ENCODE measurements at places on chromosomes 3 and 15.

- DNase-seq: no peak
Measured at GRCh38 chr3:172262991-172263608, 185.2 kb downstream of the GHSR start.

- no peak for DNase-seq
Measured at GRCh38 chr3:55858302-55858701, 371.2 kb upstream of the WNT5A start.

DNA sequence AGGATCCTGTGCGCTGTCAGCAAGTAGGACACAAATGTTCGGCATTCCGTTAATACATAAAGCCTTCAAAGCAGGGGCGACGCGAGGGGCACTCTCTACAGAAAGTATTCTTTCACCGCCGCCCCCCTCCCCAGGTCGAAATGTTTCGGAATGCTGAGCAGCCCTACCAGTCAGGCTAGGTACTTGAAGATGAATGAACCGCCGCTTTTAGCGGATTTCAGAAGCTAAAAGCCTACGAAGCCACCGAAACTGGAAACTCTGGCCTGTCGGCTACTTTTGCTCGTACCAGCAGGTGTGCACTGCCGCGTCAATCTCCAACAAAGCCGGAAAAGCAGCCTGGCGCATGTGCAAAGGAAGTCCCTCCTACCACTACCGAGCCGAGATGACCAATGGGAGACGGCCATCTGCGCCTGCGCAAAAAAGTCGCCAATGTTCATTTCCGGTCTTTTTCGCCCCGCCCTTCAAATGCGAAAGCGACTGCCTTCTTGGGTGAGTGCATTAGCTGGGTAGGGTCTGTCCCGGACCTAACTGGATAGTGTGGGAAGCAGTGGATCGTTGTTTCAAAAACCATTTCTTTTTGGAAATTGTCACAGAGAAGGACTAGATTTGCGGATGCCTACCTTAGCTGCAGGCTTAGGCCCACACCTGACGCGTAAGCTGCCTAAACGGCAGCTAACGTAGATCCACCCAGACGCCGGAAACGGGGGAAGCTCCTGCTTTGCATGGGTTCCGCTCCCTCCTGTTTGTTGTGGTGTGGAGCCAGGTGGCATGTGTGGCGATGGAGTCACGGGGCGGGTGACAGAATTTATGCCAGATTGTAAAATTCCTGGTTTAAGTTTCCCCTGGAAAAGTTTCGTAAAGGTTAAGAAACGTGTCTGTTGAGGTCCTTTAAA lies at the start of gene WDR5B:
TSS of gene WDR5B (minus strand) at position 301 of the 893 bp plus-strand sequence. CDS start 534 bp downstream, outside the sequence.
- DNase-seq: peak; percentile 99

DNA sequence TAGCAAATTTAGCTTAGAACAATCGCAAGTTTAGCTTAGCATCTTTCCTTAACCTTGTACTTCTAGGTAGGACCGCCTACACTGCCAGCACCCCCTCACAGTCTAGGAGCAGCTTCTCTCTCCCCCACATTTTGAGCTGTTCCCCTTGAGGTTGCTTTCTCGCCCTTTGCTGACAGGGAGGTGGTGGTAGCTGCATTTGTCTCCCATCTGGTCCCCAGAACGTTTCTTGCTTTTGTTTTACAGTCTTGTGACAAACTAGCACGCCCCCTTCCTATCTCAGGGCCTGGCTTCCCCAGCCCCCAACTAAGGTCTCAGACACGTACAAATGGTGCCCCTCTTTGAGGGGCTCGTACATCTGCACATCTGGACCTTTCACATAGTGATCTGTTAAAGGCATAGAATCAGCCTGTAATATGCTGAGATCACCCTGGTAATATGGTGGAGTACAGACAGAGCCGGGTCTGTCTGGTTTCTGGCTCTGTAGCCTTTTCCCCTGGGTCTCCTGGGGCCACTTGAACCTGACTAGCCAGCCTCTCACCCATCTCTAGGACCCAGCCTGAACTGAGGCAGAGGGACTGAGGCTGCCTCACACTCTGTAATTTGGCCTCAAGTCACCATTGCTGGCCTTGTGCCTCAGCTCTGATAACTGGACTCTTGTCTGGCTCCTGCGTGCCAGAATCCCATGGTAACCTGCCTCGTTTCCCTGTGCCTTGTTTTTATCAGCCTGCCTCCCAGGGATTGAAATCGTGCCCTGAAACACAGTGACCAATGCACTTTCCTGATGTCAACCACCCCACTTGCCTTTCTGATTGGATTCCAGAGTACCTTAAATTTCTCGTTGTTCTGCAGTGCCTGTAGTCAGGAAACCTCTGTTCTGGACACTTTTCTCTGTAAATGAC lies 27.7 kb downstream of the CRTC3 start:
- no peak for DNase-seq

DNA sequence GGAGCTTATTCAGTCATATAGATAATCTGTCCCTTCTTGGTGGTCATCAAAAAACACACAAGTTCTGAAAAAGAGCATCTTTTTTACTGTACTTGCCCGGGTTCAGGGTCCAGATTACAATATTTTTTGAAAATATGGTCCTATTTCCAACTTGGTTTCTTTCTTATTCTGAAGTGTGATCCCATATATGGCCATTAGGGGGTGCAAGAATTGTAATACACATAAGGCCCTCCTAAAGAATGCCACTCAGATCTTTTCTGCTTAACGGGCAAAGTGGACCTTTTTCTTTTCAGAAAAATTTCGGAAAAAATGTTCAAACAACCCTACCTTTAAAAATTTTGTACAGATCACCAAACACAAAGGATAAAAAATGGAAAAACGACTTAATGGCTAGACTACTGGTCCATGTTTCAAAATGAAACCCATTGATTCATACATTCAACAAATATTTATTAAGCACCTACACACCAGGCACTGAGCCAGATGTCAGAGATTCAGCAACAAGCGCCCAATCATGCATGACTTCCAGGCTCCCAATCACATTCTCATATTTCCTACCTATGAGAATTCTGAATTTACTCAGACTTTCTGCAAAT lies 102.0 kb upstream of the MYRIP start:
- DNase-seq: no peak

DNA sequence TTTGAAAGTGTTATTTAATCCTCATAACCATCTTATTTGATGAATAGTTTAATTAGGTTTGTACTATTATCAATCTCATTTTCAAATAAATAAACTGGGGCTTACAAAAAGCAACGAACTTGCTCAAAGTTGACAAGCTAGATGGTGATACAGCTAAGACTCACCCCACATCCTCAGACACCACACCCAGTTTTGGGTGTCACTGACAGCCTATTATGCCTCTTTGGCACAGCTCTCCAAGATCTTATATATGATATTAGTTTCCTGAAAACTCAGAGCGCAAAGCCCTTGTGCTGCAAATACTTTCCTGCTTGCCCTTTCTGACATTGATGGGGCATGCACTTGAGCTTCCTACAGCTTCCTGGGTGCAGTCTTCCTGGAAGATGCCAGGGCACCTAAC lies 223.4 kb upstream of the GADL1 start:
- no peak for DNase-seq

GRCh38 chr3:55704521-55704920 lies 217.4 kb upstream of the WNT5A start:
- no peak for DNase-seq

GRCh38 chr3:46948830-46949671 lies 27.5 kb downstream of the CCDC12 start:
- no peak for DNase-seq

GRCh38 chr3:48548126-48548525 lies 8.5 kb downstream of the PFKFB4 start:
- DNase-seq: no peak

- no peak for DNase-seq
Measured at GRCh38 chr15:72970933-72971760, 81.1 kb upstream of the NEO1 start.

GRCh38 chr3:73591286-73591800 lies 33.4 kb downstream of the PDZRN3 start:
- DNase-seq: no peak

- DNase-seq: no peak
Measured at GRCh38 chr15:101534376-101534970, 45.0 kb upstream of the PCSK6 start.

GRCh38 chr3:129398803-129399144 lies 29.7 kb downstream of the EFCAB12 start:
- peak; percentile 66 for DNase-seq

- no peak for DNase-seq
Measured at GRCh38 chr3:172471903-172472302, 23.6 kb upstream of the GHSR start.

- DNase-seq: no peak
Measured at GRCh38 chr3:156379327-156379726, 175.6 kb downstream of the SSR3 start.

- no peak for DNase-seq
Measured at GRCh38 chr3:45595364-45596195, 1.0 kb downstream of the LIMD1 start.

GRCh38 chr15:62757535-62757934 lies 285.0 kb upstream of the TPM1 start:
- no peak for DNase-seq

DNA sequence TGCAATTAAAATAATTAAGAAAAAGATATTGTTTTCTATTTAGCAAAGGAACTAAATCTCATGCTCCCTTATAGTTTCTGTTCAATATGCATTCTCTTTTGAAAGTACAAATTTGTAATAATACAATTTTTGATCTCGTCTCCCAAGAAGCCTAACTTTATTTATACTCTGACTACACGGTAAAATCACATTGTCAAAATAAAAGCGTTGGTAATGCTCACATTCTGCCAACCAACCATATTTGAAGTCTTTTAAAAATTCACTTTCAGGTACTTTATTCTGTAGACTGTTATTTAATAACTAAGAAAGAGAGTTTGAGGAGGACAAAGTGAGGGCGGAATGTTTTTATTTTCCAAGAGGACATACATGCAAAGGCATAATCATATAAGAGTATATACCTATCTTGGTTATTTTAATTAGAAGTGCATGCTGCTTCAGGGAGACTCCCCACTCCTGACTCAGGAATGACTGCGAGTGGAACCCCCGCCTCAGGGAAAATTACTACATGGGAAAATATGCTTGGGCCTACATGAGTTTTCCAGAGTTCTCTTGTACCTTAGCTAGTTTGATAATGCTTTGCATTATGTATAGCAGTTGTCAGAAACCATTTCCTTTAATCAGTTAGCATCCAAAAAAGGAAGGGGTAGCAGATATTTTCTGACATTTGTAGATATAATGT lies 19.3 kb downstream of the MBNL1 start:
- DNase-seq: no peak

DNA sequence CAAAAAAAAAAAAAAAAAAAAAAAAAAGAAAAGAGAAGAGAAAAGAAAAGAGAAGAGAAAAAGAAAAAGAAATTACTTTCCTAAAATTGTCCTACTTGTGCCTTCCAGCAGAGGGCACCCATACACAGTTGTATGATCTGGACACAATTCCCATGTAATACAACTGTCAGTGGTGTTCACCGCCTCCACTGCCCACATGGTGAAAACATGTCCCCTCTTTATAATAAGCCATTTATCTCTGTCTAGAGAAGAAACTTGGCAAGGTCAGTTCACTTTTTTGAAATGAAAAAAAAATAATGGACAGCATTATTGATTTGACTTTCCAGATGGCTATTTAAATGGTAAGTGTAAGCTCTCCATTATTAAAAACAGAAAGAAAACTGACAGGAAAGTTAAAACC lies 459.4 kb downstream of the GBE1 start:
- DNase-seq: no peak

- DNase-seq: no peak
Measured at GRCh38 chr15:41562244-41562643, 3.2 kb downstream of the TYRO3 start.

GRCh38 chr15:57015897-57016296 lies 97.5 kb downstream of the TCF12 start:
- no peak for DNase-seq

DNA sequence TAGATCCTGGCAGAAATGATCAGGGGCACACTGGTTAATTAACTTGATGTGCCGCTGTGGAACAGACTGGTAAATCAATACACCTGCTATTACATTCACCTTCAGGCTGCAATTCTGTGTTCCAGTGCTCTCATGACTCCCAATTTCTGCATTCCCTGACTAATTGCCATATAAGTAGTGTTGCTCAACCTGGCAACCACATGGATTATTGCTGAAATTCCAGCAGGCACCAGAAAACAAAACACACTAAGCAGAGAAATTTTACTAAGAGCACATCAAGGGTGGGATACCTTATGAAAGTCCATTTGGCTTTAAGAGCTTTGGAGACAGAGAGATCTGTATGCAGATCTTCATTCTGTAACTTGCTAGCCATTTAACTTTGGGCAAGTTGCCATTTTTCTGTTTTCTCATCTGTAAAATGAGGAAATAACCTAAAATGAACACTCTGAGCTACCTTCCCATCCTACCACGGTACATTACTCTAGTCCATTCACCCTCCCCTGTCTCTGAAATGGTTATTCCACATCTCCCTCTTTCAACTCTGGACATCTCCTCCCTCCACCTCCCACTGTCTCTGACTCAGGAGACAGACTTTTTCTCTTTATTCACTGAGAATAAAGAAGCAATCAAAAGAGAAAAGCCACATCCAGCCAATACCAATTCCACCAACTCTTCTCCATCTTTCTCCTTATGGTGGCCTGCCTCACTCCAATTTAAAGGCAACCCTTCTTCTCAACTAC lies 54.6 kb downstream of the STAC start:
- no peak for DNase-seq

DNA sequence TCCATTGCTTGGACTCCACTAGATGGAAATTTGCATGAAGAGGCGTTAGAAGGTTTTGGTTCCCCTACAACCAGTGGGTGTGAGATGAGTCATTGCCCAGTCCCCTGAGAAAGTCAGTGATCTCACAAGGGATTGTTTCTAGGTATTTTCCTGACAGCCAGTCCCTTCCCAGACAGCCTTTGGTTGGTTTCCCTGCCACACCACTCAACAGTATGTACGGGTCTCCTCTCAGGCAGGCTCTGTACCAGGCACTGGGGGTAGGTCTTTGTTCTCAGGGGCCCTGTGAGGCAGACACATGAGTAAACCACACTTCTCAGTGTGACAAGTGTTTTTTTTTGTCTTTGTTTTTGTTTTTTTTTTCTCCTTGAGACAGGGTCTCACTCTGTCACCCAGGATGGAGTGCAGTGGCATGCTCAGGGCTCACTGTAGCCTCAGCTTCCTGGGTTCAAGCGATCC lies 4.0 kb downstream of the LAMP3 start:
- no peak for DNase-seq

GRCh38 chr15:24898715-24899272 lies 56.0 kb upstream of the SNRPN start:
- DNase-seq: no peak

- no peak for DNase-seq
Measured at GRCh38 chr3:8145661-8146060, 356.0 kb upstream of the LMCD1 start.

- DNase-seq: no peak
Measured at GRCh38 chr3:13194285-13195209, 121.3 kb upstream of the IQSEC1 start.
